ENCODE measurements at places on chromosomes 4 and X. TPM values are rescaled to one million over a fixed set of nuclear protein-coding genes. Genes with fewer than 3 reads are reported as not detected.
A peak's percentile ranks its signal among the peaks of the same experiment; 100 is the strongest.

DNA sequence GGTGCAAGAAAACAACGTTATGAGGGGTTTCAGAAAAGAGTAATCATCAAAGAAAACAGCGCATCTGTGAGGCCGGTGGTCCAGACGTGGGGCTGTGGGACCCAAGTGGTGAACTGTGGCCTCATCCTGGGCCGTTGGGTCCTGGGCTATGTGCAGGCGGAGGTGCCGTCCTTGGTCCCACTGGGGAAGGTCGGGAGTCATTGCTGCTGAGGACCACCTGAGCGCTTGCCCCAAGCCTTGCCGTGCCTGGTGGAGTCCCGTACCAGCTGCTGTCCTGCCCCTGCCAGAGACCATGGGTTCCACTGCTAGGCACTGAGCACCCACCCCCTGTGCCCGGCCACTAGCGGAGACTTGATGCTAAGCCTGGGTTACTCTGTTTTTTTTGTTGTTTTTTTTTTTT is 25.5 kb upstream of the UVSSA start:
- no peak for DNase-seq

- DNase-seq: peak; percentile 90
Observed at GRCh38 chr4:168587411-168588125, 90.7 kb downstream of the PALLD start.

- DNase-seq: no peak
Observed at GRCh38 chr4:130486186-130486585, 1390.2 kb downstream of the C4orf33 start.

- no peak for DNase-seq
Observed at GRCh38 chr4:168731006-168731636, 234.3 kb downstream of the PALLD start.

DNA sequence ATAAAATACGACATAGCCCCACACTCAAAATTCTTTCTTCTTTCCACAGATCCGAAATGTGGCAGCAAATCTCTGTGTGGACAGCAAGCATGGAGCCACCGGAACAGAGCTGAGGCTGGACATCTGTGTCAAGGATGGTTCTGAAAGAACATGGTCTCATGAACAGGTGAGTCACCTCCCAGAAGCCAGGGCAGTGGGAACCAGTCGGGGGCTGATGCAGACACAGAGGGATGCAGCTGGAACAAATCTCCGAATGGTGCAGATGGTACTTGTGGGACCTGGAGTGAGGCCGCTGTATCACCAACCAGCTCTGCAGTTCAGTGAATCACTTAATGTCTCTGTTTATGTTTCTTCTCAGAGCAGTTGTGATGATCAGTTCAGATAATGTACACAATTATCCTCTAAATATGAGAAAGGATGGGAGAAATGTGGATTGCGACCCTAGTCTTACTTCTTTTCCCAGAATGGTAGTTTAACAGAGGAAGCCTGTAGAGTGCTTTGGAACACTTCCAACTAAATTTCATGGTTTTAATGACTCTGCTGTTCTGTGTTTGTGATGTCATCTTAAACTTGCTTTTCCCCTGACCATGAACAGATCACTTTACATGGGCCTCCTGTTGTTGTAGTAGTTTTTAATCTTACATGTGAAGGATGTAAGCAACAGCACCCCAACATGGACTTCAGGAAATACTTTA is 159.3 kb upstream of the GALNT7 start:
- no peak for DNase-seq

DNA sequence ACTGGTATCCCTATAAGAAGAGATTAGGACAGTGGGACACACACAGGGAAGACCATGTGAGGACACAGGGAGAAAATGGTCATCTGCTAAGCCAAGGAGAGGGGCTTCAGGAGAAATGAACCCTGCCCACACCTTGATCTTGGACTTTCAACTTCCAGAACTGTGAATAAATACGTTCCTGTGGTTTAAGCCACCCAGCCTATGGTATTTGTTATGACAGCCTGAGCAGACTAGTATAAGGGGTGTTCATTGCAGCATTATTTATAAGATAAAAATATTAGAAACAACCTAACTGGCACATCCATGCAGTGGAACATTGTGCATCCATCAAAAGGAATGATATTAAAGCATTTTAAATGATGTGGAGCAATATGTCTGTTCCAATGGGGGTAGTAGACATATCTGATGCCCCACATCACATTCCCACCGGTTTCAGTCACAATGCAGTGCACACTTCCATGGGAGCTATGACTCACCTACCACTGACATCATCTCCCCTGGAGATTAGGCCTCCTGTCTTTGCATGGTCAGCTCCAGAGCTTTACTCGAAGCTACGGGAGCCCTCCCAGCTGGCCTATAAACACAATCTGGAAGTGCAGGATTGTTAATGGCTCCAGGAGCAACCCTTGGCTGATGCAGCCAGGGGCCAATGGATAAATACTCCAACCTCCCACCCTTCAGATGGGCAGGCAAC is 38.9 kb upstream of the MAMLD1 start:
- DNase-seq: peak; percentile 78

GRCh38 chr4:98518559-98519267 is 139.7 kb downstream of the TSPAN5 start:
- no peak for DNase-seq

GRCh38 chrX:38837389-38837788 is 36.1 kb downstream of the MID1IP1 start:
- DNase-seq: no peak

DNA sequence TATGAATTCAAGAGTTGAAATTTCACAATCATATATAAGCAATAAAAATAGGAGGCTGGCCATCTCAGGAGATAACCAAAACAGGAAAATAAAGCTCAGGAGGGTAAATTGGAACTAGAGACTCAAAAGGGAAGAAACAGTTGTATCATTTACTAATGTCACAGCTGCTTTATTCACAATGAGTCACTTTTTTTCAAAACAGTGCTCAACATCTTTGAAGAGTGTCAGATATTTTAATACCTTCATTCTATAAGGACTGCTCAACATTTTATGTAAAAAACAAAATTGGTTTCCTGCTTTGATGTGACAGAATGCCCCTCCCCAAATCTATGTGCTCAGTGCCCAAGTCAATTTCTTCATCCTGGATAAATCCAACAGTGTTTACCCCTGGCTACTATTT is 97.7 kb downstream of the DDX60 start:
- DNase-seq: peak; percentile 44

DNA sequence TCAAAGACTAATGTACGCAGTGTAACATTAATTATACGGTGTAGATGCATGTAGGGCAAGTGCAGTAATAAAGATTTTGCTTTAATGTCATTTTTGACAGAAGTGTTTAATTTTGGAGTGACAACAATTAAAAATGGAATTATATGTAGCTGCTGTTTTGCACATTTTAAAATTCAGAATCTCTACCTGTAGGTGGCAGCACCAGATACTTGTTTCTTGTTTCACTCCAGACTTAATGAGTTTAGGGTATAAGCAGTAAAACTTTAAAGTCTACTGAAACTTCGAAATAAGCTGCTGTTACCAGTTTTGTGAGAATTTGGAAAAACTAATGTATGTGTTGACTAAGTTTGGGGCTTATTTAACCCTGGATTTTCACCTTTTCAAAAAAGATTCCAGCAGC is 144.9 kb downstream of the POLA1 start:
- DNase-seq: peak; percentile 21

- no peak for DNase-seq
Observed at GRCh38 chr4:155879767-155880166, 13.7 kb upstream of the ASIC5 start.

DNA sequence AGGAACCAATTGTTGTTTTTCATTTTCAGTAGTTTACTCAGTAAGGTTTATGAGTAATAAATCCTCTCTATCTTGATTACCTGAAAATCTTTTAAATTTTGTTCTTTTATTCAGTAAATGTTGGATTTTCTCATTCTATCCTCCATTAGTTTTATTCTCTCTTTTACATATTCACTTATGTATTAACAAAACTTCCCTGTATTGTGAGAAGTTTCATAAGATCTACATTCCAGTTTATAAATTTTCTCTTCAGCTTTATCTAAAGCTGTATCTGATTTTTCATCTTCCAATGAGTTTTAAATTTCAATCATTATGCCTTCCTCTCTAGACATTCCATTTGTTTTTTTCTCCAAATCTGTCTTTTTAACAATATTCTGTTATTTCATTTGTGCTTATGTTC is 310.2 kb downstream of the UNC5C start:
- DNase-seq: no peak

DNA sequence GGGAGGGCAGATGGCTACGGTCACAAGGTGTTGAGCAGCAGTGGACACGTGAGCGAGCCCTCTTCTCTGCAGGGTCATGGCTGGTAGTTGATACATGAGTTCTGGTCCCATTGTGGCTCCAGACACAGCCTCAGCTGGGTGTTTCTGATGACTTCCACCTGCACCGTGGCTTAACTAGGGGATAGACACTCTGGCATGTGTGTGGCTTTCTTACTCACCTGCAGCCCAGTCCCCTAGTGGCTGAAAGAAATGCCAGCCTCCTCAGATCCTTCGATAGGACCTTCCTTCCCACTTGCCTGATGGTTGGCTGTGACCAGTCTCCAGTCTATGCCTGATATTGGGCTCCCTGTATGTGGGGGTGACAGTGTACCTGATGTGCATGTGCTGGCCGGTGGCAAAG is 5.0 kb downstream of the GPR78 start:
- no peak for DNase-seq

DNA sequence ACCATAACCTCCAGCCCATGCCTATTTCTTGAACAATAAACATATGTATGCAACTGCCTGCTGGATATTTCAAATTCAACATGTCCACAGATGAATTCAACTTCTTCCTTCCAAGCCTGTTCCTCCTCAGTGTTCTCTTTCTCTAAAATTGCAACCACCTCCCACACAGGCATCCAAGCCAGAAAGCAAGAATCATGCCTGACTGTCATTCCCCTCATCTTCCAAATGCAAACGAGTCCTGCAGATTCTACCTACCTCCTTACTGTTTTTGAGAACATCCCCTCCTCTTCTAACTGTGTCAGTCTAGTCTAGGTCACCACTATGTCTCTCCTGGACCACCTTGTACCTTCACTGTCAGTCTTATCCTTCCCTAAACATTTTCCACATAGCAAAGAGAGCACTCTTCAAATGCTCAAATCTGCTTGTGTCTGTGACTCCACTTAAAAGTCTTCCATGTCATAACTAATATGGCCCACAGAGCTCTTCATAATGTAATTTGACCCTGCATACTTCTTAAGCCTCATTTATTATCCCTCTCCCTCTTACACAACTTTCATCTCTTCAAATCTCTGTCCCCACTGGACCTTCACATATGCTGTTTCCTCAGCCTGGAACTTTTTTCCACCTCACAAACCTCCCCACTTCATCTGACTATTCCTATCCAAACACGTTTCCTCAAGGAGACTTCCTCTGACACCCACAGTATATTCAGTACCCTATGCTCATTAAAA is 25.7 kb downstream of the MAPK10 start:
- no peak for DNase-seq

- peak; percentile 49 for DNase-seq
Observed at GRCh38 chrX:154714925-154715324, 36.0 kb downstream of the GAB3 start.

- DNase-seq: no peak
Observed at GRCh38 chr4:2248821-2249261, 6.9 kb upstream of the HAUS3 start.

L1CAM gene
- 0.26 TPM for total RNA-seq

CSAG1 gene
- not detected for total RNA-seq

TMEM271 gene
- total RNA-seq: not detected

- DNase-seq: peak; percentile 59
Observed at GRCh38 chr4:10403633-10404445, 53.4 kb downstream of the ZNF518B start.

- no peak for DNase-seq
Observed at GRCh38 chr4:4990329-4990728, 28.9 kb downstream of the CYTL1 start.

- peak; percentile 61 for DNase-seq
Observed at GRCh38 chr4:124711471-124712371, 811 bp downstream of the ANKRD50 start.

DNA sequence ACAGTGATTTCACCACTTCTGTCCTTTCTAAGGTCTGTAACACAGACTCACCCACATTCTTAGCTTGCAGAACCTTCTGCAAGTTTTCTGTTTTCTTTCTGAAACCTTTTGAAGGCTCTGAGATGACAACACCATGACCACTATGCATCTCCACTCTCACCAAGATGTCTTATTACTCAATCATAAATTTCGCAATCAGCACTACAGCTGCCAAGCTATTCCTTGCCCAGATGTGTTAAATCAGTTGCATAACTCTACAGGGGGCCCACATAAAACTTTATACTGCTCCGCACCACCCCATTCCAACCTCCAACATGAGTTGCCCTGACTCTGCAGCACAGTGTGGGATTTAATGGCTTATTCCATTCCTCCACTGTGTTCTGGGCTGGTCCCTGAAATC is 229.9 kb downstream of the COL25A1 start:
- peak; percentile 66 for DNase-seq

DNA sequence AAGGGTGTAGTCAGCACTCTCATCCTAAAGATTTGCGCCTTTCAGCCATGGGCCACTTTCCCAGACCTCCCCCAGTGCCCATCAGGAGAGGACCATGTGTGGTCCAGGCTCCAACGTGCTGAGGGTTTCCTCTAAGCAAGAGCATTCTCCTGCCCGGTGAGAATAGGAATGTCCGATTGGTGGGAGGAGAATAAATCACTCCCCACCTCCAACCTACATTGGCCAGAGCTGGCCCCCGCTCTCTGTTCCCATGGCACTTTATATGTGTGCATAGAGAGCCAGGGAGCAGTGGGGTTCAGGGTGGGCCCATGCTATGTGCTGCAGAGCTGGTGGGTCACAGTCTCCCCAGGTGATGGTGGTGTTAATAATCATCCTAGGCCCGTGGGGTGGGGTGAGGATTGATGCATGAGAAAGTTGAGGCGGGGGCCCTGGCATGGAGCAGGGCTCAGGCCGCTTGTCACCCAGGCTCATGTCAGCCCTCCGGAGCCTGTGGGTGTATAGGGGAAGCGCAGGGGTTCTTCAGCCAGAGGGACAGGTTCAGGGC is 6.8 kb upstream of the SORCS2 start:
- no peak for DNase-seq

GRCh38 chr4:67546004-67546356 is 677 bp upstream of the CENPC start:
- DNase-seq: no peak

GRCh38 chrX:12327836-12328235 is 189.6 kb downstream of the FRMPD4 start:
- peak; percentile 21 for DNase-seq

GRCh38 chrX:30373479-30373878 is 64.3 kb upstream of the NR0B1 start:
- no peak for DNase-seq

DNA sequence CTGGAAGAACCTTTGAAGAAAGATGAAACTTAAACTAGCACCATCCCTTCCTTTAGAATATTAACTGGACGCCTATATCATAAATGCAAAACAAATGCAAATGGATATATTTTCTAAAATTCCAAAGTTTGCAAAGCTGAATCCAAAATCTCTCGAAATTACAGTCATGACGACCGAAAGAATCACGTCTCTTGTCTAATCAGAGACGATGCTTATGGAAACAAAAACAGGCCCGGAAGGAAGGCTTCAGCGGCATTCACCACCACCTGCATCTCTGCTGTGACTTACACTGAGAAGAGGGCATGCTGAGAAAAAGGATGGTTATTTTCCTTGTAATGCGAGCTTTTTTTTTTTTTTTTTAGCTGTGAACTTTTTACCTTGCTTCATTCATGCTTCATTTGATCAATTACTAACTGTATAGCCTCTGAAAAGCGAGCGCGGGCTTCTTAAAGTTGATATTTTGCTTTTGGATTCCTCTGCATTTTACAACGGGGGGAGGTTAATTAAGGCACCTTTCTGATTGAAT is 209.3 kb downstream of the SOWAHB start:
- no peak for DNase-seq
